ENCODE measurements at places on chromosomes 6 and 20. TPM values are rescaled to one million over a fixed set of nuclear protein-coding genes. Genes with fewer than 3 reads are reported as not detected.

DNA sequence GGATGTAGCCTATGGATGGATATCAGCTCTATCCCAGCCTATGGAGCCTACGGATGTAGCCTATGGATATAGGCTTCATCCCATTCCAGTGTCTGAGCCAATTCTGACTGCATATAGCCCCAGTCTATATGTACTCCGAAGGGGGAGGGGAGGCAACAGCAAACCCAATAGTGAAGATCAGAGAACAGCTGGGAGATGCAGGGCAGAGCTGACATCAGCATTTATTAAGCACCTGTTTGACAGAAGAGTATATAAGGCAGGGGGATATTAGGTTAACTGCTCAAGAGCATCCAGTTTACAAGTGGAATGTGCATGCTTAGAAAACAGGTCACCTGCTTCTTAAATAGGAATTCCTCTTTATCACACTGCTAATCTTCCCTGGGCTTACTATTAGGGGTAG is 85.2 kb downstream of the TNFAIP3 start:
- no peak for DNase-seq

DNA sequence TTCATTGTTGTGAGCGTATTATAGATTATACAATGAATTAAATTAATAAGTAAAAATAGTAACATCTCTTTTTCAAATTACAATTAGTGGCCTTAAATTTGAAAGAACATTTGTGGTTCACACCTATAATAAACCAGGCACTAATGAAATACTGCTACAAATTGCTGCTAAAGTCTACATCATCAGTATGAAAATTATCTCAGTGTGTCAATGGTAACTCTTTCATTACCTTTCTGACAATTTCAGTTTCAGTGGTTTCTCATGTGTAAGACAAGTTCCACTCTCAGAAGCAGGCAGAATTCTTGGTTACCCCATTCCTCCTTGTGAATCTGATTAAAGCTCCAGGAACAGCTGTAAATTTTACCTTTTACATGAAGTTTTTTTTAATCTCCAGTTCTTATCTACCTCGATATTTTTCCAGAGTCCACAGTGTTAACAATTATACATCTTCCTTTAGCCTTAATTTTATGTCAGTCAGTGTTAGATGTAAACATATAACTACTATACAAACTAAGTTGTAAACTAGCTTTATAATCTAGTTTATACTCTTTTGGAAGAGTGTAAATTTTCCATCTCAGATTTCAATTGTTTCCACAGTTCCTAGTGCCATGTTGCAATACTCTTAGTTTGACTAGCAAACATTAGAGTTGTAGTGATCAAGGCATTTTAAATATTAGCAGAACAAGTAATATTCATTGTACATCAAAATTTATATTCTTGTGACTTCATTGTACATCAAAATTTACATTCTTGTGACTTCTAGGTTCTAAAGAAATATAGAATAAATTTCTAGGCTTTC is 1038.4 kb downstream of the EPHA7 start:
- DNase-seq, result no peak

DNA sequence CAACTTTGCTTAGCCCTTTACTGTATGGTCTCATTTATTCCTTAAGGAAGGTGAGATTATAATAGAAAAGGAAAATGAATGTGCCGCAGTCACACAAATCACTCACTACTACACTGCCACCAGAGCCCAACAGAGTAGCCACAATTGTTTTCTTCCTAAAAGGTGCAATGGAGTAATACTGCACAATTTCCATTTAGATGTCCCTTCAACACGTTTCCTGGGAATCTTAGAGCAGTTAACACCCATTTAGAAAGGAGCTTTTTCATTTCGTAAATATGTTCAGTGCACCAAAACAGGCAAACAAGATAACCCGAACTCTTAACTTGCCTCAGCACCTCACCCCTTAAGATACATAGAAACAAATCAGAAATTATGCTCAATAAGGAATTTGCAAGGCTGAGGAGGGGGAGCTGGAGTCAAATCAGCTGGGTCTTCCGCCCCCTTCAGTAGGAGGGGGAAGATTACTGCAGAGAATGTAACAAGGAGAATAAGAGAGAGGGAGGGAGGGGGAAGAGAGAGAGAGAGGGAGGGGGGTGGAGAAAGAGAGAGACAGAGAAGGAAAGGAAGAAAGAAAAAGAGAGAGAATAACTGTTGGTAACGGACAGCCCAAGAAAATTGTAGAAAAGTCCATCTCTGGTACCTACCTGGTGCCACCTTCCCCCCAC is 155.5 kb downstream of the BCAS1 start:
- DNase-seq, result no peak

DNA sequence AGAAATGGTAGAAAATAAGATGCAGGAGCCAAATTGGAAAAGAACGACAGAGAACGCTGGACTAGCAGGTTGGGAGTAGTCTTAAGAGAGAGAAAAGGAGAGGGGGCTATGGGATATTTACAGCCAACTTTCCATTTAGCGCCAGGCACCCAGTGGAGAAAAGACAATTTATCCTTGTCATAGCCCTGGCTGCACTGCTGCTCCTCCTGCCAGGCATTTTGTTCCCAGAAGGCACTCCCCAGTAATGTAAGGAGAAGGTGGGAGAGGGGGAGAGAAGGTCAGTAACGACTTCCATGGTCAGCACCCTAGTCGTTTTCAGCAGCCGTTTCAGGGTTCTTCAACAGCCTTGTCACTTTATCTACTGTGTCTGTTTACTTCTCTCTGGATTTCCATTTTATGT is 159.0 kb downstream of the TRMT11 start:
- DNase-seq, result no peak

Gene SLC35B3
- 8.2 TPM for polyA plus RNA-seq

GRCh38 chr6:79605061-79605460 is 26.1 kb upstream of the SH3BGRL2 start:
- no peak for DNase-seq

DNA sequence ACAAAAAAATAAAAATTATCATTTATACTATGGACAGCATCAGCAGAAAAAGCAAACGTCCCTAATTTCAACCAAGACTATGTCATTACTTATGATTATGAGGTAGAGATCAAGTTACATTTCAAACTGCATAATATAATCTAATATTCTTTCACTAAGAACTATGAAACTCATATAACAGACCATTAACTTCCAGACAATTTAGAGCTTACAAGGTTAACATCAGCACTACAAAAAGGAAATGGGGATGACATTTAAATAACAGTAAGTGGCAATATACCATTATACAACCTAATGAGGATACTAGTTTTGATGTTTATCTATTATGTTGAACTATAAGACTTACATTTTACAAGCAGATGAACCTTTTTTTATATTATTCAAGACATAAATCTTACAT is 261.0 kb upstream of the THEMIS start:
- DNase-seq, result no peak

DNA sequence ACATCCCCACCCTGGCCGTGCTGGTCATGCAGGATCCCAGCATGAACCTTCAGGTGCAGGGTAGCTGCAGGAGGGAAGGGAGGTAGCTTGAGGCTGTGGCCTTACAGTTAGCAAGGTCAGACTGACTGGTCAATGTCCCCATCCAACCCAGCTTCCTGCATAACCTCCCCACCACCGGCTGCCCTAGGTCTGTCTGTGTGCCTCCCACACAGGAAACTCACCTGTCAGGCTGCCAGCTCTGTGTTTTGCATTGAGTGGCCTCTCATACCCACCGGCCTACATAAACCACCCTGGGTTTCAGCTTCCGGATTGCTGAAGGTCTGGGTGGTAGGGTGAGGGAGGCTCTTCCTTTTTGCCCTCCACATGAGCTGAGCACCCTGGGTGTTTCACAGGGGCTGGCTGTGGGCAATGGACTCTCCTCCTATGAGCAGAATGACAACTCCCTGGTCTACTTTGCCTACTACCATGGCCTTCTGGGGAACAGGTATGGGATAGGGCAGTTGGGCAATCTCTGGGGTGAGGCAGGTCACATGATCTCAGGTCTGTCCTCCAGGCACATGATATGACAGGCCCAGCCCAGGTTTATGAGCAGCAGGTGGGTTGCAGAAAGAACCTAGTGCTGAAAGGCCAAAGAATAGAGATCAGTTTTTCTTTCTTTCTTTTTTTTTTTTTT is 1.8 kb downstream of the CTSA start:
- DNase-seq, result peak; percentile 53

- DNase-seq, result no peak
Measured at GRCh38 chr6:126195625-126196236, 144.2 kb upstream of the CENPW start.

DNA sequence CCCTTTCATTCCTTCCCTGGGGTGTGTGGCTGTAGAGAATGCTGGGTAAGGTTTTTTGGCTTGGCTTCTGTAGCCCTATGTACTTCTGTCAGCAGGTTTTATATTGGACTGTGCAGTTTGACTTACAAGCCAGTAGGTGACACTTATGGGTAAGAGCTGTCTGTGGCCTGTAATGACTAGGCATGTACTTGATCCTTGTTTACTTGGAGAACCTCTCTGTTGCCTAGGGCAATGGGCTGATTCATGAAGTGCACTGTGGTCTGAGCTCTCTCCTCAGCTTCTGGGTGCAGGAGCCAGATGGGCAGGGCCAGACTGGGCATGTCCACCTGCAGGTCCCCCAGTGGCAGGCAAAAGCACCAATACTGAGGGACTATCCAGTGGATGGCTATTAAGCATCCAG is 544.6 kb downstream of the ADGRB3 start:
- DNase-seq, result no peak

GRCh38 chr6:48691420-48691819 is 580.4 kb upstream of the PTCHD4 start:
- DNase-seq, result no peak

Gene C6orf15
- not detected for polyA plus RNA-seq

Gene GSTA5
- not detected for polyA plus RNA-seq

DNA sequence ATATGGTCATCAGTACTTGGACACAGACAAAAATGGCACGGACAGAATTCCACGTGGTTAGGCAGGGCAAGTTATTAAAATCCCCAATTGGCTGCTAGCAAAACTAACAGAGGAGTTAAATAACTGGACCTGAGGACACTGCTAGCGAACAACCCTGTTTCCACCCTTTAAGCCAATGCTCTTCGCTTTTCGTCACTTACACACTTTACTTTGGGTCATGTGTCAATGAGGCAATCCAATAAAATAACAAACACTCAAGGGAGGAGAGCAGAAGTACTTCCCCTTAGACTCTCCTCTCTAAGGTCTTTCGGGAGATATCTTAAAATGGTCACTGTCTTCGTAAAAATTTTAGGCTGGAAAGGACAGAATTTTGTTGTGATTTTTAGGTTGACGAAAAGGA is 68.6 kb downstream of the LCA5 start:
- no peak for DNase-seq

GRCh38 chr6:151149793-151150192 is 90.0 kb upstream of the AKAP12 start:
- no peak for DNase-seq

- DNase-seq, result no peak
Measured at GRCh38 chr6:163152701-163153100, 261.8 kb upstream of the QKI start.

Gene TSPO2
- not detected for polyA plus RNA-seq

Measured in adrenal gland (tissue), 19 donors.